Activated T-cell treated with anti-CD3 and anti-CD28 coated beads, Interleukin-2, amount 50 U/mL, for 72 hours (primary cell): ENCODE measurements at places on chromosomes 1 and 21.
A peak's percentile ranks its signal among the peaks of the same experiment; 100 is the strongest.

GRCh38 chr1:214029796-214030195 lies 42.0 kb downstream of the PROX1 start:
- no peak overlapping the region for H3K4me3 ChIP-seq
- no peaks in the 10 kb centered on the region for H3K4me1 ChIP-seq
- no peaks in the 10 kb centered on the region for H3K36me3 ChIP-seq
- H3K27ac ChIP-seq = no peak overlapping the region
- DNase-seq = no peak
- H3K27me3 ChIP-seq = peaks cover 20% of the 10 kb centered on the region

DNA sequence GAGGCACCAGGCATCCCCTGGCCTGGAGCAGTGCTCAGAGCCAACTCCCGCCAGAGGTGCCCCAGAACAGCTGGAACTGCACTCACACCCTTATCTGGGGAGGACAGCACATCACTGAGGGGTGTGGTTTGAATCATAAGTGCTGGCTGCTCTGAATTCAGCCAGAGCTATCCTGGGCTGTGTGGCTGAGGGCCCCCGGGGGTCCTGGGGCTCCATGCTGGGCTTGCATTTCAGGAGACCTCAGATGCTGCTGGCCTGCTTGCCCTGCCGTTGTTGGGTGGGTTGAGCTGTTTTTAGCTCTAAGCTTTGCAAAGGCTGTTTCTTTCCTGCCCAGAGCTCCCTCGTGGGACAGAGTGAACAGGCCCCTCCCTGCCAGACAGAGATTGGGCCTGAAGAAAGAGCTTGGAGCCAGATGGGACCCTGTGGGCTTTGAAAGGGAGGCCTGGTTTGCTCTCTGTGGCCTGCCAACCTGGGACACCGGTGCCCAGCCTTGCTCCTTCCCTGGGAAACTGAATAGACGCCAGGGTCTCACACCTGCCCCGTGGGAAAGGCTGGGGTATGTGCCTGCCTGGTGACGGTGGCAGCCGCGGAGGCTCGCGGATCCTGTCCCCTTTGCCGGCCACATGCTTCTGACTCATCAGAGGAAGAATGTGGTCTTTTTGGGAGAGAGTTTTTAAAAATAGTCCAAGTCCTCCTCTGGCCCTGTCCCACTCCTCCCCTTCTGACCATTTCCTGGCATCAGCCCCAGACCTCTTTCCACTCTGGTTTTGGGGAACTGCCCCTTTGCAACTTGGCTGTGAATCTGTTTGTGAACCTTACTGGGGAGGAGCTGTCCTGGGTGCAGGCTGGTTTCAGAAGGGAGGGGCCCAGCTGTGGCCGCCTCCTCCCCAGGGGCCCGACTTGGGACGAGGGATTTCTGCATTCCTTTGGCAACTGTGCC lies 30.0 kb downstream of the ARHGEF10L start:
- no peak for DNase-seq
- no peak overlapping the region for H3K4me3 ChIP-seq
- H3K27ac ChIP-seq = no peak overlapping the region
- peaks cover 5% of the 10 kb centered on the region for H3K27me3 ChIP-seq

DNA sequence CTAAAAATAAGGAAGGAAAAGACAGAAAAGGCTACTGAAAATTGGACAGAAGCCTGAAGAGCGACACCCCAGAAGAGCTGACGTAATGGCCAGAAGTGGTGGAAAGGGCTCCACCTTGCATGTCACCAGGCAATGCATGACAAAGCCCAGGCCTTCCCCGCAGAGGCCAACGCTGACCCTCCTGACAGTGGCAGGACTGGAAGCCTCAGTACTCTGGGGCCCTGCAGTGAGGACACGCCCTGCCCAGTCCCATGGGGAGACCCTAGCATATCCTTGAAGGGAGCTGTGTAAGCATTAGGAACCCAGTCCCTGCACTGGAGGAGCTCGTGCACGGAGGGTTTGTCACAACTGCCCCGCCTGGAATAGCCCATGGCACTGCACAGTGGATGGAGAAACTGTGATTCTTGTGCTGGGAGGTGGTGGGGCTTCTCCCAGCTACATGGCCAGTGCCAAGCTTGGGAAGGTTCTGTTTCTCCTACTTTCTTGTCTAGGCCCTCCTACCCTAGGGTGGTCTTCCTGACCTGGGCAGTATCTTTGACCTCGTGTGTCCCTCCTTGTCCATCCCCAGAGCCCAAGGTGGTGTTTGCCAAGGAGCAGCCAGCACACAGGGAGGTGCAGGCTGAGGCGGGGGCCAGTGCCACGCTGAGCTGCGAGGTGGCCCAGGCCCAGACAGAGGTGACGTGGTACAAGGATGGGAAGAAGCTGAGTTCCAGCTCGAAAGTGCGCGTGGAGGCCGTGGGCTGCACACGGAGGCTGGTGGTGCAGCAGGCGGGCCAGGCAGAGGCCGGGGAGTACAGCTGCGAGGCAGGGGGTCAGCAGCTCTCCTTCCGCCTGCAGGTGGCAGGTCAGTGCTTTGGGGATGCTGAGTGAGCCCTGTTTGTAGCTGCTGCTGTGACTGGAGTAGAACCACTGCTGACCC lies 60.4 kb downstream of the OBSCN start:
- no peak overlapping the region for H3K27ac ChIP-seq
- no peaks in the 10 kb centered on the region for H3K36me3 ChIP-seq
- no peaks in the 10 kb centered on the region for H3K4me1 ChIP-seq

GRCh38 chr1:60129911-60130310 lies 56.3 kb upstream of the C1orf87 start:
- no peak for DNase-seq
- peaks cover 7% of the 10 kb centered on the region for H3K4me1 ChIP-seq
- H3K36me3 ChIP-seq = no peaks in the 10 kb centered on the region

GRCh38 chr1:205434738-205435137 lies 12.9 kb upstream of the LEMD1 start:
- no peak overlapping the region for H3K4me3 ChIP-seq
- no peak overlapping the region for H3K27ac ChIP-seq
- DNase-seq = no peak
- peaks cover 8% of the 10 kb centered on the region for H3K27me3 ChIP-seq
- H3K4me1 ChIP-seq = peaks cover 12% of the 10 kb centered on the region
- no peaks in the 10 kb centered on the region for H3K36me3 ChIP-seq

GRCh38 chr1:111565079-111565478 lies 54.5 kb upstream of the RAP1A start:
- no peak overlapping the region for H3K27ac ChIP-seq
- H3K27me3 ChIP-seq = no peaks in the 10 kb centered on the region
- peaks cover 5% of the 10 kb centered on the region for H3K4me1 ChIP-seq
- no peaks in the 10 kb centered on the region for H3K36me3 ChIP-seq

DNA sequence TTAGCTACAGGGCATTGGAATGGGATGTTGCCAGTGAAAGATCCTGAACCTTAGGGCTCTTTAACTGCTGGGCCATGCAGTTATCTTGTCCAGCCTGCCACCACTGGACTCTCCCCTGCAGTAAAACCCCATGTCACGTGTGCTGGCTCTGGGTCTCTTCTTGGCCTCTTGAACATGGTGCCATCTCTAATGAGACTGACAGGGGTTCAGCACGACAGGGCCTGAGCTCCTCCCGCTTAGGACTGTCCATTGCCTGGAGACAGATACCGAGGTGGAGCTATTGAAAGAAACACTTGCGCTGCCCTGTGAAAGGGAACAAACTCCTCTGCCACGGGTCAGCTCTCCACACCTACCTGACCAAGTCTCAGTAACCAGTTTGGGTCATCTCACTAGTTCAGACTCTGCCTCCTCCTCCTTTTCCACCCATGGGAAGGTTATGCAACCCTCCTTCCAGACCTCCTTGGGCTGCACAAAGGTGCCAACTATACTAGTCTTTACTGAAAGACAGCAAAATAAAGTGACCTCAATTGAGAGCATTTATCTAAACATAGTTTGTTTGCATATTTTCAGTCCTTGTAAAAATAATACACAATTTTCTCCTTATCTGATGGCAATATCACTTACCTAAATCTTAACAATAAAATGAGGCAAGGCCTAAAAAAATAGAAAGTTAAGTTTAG lies 66.0 kb downstream of the GNG12 start:
- peaks cover 35% of the 10 kb centered on the region for H3K27me3 ChIP-seq
- DNase-seq = no peak
- no peaks in the 10 kb centered on the region for H3K36me3 ChIP-seq

GRCh38 chr21:46507562-46507961 lies 48.9 kb downstream of the DIP2A start:
- no peak overlapping the region for H3K4me3 ChIP-seq
- H3K27me3 ChIP-seq = no peaks in the 10 kb centered on the region
- peak overlapping the region; percentile 29 for H3K27ac ChIP-seq
- peaks cover 7% of the 10 kb centered on the region for H3K36me3 ChIP-seq
- no peak for DNase-seq
- peaks cover 13% of the 10 kb centered on the region for H3K4me1 ChIP-seq

GRCh38 chr1:42936309-42937078 lies 22.2 kb downstream of the SLC2A1 start:
- peak; percentile 67 for DNase-seq
- H3K27ac ChIP-seq = peak overlapping the region; percentile 24
- H3K36me3 ChIP-seq = peaks cover 9% of the 10 kb centered on the region
- H3K4me1 ChIP-seq = peaks cover 97% of the 10 kb centered on the region
- H3K4me3 ChIP-seq = peak overlapping the region; percentile 82

GRCh38 chr1:112026016-112026415 lies 36.5 kb upstream of the KCND3 start:
- peaks cover 17% of the 10 kb centered on the region for H3K27me3 ChIP-seq
- no peaks in the 10 kb centered on the region for H3K36me3 ChIP-seq
- H3K27ac ChIP-seq = no peak overlapping the region
- no peak for DNase-seq
- no peaks in the 10 kb centered on the region for H3K4me1 ChIP-seq
